ENCODE measurements at places on chromosomes 12 and 14. TPM values are rescaled to one million over a fixed set of nuclear protein-coding genes. Genes with fewer than 3 reads are reported as not detected.

CEBPE gene
- total RNA-seq = 0.43 TPM

- peak; percentile 12 for DNase-seq
Measured at GRCh38 chr12:32198555-32198954, 91.9 kb downstream of the BICD1 start.

- no peak for DNase-seq
Measured at GRCh38 chr14:87989956-87990299, 3.1 kb downstream of the GALC start.

ACOT6 gene
- total RNA-seq = not detected

DNA sequence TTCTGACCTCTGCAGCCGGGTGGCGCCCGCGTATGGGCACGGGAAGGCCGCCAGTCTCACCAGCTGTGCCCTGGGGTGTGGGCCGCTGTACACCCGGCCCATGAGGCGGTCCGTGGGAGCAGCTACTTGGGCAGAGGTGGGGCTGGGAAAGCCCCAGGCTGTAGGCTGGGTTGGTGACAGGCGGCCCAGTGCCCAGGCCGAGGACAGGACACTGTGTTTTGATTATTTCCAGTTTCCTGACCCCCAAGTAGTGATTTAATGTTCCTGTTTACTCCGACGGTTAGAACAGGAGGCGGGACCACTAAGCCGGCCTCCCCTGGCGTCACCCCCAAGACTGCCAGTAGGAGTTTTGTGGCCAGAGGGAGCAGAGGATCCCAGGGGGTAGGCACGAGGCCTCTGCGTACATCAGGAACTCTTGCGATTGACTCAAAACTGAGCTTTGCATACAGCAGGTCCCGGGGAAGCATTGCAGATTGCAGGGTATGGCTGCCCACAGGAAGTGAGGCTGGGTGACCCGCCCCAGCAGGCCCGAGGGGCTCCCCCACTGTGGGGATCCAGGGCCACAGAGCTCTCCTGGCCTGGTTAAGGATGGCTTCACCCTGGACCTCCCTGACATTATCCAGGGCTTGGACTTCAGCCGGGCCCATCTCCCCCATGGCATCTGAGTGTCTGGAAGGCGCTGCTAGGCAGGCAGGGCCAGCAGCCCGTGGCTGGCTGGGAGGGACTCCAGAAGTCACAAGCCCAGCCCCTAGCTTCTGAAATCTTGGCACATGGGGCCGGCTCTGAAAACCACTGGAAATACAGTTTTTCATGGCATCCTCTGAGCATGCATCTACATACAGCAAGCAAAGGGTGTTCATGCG lies 42.5 kb upstream of the DIO3 start:
- DNase-seq = no peak

- DNase-seq = peak; percentile 5
Measured at GRCh38 chr12:83015390-83016217, 328.9 kb downstream of the TMTC2 start.

GRCh38 chr12:67042697-67043131 lies 226.4 kb upstream of the CAND1 start:
- no peak for DNase-seq

CATSPERB gene
- 0.26 TPM for total RNA-seq

GRCh38 chr12:80217011-80217535 lies 117.7 kb downstream of the OTOGL start:
- DNase-seq = no peak

GRCh38 chr12:93683410-93683809 lies 6.2 kb downstream of the CRADD start:
- no peak for DNase-seq

GRCh38 chr12:103947871-103948555 lies 17.7 kb upstream of the TDG start:
- DNase-seq = no peak

- DNase-seq = no peak
Measured at GRCh38 chr12:114671443-114672411, 12.2 kb downstream of the TBX3 start.

EIF2S3B gene
- 2.1 TPM for total RNA-seq

ASB2 gene
- 2.5 TPM for total RNA-seq

- DNase-seq = no peak
Measured at GRCh38 chr14:78314484-78314883, 144.3 kb downstream of the NRXN3 start.

GRCh38 chr14:94461526-94462218 lies 9.1 kb upstream of the SERPINA11 start:
- no peak for DNase-seq

DNA sequence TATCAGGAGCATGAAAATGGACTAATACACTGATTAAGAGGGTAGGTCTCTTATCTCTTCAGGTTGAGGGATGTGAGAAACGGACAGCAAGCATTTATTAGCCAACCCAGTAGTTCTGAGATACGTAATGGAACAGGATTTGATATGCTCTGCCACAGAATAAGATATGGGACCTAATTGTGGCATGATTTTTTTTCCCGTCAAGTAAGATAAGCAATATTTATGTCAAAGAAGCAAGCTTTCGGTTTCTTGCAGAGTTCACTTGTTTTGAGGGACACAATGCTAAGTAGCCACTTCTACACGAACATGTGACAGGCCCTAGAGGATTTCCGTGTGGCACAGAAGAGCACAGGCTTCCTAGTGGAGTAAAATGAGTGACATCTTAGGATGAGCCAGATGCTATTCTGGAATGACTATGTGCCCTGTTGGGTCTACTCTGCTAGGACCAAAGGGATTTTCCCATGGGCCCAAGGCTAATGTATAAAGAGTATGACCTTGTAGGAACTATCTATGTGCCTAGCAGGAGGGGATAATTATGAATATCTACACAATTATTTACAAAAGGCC lies 57.9 kb downstream of the SLC38A1 start:
- no peak for DNase-seq

C12orf54 gene
- not detected for total RNA-seq

NTS gene
- not detected for total RNA-seq

DNA sequence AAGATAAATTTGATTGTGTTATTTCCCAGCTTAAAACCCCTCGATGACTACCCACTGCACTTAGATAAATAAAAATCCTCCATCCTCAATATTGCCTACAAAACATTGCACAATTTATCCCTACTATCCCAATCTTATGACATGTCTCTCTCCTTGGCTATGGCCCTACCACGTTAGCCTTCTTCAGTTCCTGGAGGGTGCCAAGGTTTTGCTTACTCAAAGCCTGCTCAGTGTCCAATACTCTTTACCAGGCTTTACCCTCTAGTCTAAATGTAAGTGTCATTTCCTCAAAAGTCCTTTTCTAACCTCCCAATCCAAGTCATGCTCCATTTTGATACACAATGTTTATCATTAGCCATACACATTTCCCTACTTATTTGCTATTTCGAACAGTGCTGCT lies 35.0 kb upstream of the PPM1A start:
- DNase-seq = no peak

DNA sequence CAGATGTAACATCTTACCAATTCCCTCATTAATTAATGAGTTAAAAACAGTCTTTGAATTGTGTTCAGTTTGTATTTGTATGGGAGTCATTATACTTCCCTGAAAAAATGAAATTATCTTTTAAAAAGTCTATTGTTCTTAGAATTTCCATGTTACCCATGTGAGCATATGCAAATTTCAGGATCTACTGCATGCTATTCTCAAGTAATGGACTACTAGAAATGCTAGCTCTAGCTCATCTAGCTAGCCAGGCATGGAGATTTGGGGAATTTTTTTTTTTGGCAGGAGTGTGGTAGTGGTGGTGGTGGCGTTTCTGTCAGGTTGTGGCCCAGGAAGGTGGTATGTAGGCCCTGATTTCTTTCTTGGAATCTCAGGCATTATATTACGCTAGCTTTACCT lies 218.4 kb downstream of the AEBP2 start:
- DNase-seq = no peak

DNA sequence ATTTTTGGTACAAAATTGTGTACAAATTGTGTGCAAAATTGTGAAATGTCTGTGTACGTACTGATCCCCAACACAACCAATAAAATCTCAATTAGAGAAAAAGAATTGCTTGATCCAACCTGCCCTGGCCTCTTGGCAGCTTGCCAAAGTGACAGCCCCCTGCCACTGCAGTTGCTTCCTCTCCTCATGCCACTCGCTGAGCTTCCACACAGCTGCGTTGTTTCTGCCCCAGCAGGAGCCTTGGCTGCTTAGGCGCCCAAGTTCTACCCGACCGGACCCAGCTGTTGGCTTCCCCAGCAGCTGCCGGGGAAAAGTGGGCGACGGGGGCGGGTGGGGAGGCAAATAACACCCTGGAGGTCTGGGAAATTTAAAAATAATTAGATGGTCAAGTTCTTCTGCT lies 171.8 kb upstream of the ATF7IP start:
- no peak for DNase-seq

GRCh38 chr12:24195063-24195462 lies 245.6 kb upstream of the SOX5 start:
- DNase-seq = no peak

- no peak for DNase-seq
Measured at GRCh38 chr14:92937051-92937937, 14.3 kb downstream of the CHGA start.
